ENCODE measurements at places on chromosomes 2 and 18.

- DNase-seq, result no peak
Observed at GRCh38 chr2:25551316-25551715, 122.1 kb downstream of the DTNB start.

DNA sequence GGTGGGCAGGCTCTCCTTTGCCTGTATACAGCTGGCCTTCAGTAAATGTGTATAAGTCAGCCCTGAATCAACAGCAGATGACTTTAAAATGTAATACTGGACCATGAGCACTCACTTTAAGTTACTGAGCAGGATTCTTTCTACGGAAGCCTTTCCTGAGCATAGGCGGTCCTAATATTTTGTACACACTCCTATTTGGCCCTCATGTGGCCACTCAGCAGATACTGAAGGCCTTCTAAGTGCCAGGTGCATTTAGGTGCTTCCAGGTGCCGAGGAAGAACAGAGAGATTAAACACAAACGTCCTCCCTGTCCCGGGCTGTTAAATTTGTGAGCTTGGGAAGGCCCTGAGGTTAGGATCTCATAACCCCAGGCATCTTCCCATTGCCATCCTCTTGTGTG lies 27.0 kb downstream of the UXS1 start:
- DNase-seq, result no peak

GRCh38 chr2:123659120-123659519 lies 366.0 kb upstream of the CNTNAP5 start:
- no peak for DNase-seq

- DNase-seq, result no peak
Observed at GRCh38 chr18:50231621-50232020, 34.7 kb downstream of the CFAP53 start.

- no peak for DNase-seq
Observed at GRCh38 chr2:27800856-27801255, 29.3 kb downstream of the MRPL33 start.

- no peak for DNase-seq
Observed at GRCh38 chr18:27785815-27786471, 391.0 kb downstream of the CDH2 start.

Data from Ammon's horn (tissue), 1 donor.